A549 treated with Hydrocortisone at 1 μM for 4 hours (cell line): ENCODE measurements at places on chromosomes 4 and X. TPM values are rescaled to one million over a fixed set of nuclear protein-coding genes. Genes with fewer than 3 reads are reported as not detected.

ERVMER34-1 gene
- 0.32 to 0.78 TPM (median 0.56 TPM) in 5 replicates for total RNA-seq

GYPB gene
- not detected in 5 replicates for total RNA-seq

SERTM2 gene
- not detected in 5 replicates for total RNA-seq

DSPP gene
- total RNA-seq: not detected in 5 replicates

ATP2B3 gene
- 0.05 to 0.31 TPM (median 0.12 TPM) in 5 replicates for total RNA-seq

CEP135 gene
- 4.1 to 6.4 TPM (median 4.7 TPM) in 5 replicates for total RNA-seq

MSANTD1 gene
- 0.09 to 0.21 TPM (median 0.15 TPM) in 5 replicates for total RNA-seq

RAB41 gene
- total RNA-seq: not detected in 5 replicates

LRIT3 gene
- total RNA-seq: 0.03 to 0.09 TPM (median 0.03 TPM) in 5 replicates

SLC9B1 gene
- 0.10 TPM in 1 of 5 replicates, not detected in the others for total RNA-seq

IL1RAPL1 gene
- total RNA-seq: not detected in 5 replicates

DGKK gene
- not detected in 5 replicates for total RNA-seq

HELT gene
- not detected in 5 replicates for total RNA-seq

CFP gene
- total RNA-seq: 0.17 to 0.89 TPM (median 0.64 TPM) in 5 replicates

AKAP14 gene
- not detected in 5 replicates for total RNA-seq

MAGEC2 gene
- not detected in 5 replicates for total RNA-seq

NAP1L3 gene
- total RNA-seq: 0.20 to 0.46 TPM (median 0.35 TPM) in 5 replicates

PABPC1L2B gene
- total RNA-seq: not detected in 5 replicates

UGT2B17 gene
- total RNA-seq: not detected in 5 replicates

SMIM43 gene
- 0.21 to 0.48 TPM (median 0.25 TPM) in 5 replicates for total RNA-seq
